Upper lobe of left lung (tissue), 6 donors: ENCODE measurements at places on chromosomes 13 and 19.

- DNase-seq: no peak
Observed at GRCh38 chr13:42119875-42120274, 71.4 kb downstream of the DGKH start.

DNA sequence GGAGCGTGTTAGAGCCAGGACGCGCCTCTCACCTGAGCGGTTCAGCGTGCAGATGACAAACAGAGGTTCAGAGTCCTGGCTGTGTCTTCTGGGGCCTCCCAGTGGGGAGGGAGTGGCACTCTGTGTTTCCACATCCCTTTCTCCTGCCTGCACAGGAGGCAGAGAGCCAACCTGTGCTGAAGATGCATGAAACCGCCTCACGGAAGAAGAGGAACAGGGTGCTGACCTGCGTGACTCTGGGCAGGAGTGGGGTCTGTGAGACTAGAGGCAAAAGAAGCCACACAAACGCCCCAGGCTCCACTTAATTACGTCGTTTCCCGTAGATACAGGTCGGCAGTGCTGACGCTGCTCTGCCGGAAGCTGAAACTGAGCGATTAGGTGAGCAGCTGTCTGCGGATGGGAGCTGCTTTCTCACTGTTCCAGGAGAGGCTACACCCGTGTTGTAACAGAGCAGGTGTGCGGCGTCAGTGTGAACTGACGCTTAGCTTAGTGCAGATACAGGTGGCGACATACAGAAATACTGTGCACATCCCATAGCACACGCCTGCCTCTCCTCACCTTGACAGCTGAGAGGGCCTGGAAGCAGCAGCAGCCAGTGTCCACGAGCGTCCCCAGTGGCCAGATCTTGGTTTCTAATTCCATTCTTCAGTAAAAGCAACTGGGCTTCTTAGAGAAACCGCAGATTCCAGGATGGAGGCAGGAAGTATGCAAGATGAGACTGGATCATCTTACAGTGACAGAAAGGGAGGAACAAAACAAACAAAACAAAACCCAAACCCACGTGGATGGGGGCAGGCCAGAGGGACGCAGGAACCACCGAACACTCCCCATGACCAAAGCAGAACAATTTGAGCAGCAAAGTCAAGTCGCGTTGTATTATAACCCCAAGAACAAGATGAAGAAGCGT lies 37.7 kb upstream of the MCF2L start:
- peak; percentile 14 for DNase-seq

DNA sequence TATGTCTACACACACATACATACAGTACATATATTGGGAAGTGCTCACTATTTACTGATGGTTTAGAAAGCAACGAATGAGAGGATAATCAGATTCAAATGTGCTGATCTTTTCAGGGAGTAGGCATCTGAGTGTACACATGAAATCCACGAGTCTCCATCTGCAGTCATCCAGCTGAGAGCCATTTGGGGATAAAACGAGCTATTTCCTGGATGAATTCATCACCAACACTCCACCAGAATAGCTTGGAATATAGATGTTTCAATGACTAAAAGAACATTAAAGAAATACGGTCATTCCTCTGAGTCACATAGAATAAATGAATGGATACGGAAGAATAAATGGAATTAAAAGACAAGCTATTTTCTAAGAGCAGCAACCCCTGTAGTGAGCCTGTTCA lies 721.6 kb upstream of the ARGLU1 start:
- DNase-seq: no peak

DNA sequence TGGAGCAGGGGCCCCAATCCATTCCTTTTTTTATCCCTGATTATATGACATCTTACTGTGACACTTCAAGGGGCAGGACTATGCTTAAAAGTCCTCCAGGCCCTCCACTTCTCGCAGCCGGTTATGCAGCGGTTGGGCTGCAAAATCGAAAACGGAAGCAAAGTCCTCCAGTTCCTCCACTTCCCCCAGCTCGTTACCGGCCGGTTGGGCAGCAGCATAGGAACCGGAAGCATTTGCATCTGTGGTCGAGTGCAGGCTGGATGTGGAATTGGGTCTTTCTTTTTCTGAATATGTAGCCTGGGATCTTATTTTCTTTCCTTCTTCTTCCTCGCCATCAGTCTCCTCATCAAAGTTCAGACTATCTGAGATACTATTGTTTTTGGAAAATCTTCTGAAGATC lies 46.1 kb downstream of the OXGR1 start:
- no peak for DNase-seq

DNA sequence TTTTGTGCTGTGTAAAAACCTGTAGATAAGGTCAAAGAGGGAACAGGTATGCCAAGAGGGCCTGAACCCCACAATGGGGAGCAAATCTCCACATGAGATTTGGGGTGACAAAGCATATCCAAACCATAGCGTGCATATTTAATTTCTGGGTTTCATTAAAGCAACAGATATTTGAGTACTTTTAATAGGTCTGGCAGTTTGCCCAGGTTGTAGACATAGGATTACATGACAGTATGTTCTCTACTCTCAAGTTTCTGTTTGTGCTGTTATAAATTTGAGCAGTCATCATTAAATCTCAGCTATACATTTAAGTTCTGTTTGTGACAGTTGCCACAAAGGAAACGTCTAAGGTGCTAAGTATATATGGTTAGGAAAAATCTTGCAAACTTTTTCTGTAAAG lies 236.4 kb downstream of the ATP8A2 start:
- DNase-seq: no peak
